ENCODE measurements at places on chromosomes 2 and 18. TPM values are rescaled to one million over a fixed set of nuclear protein-coding genes. Genes with fewer than 3 reads are reported as not detected.

Gene TMEM17
- total RNA-seq: 2.6 TPM

Gene TEX44
- total RNA-seq: not detected

Gene FAP
- total RNA-seq: 38.1 TPM

Gene CPO
- not detected for total RNA-seq

Gene PTH2R
- total RNA-seq: not detected

Gene BOK
- total RNA-seq: 47.5 TPM

Gene TWIST2
- 6.3 TPM for total RNA-seq

Gene CD8B
- total RNA-seq: not detected

Gene CEP192
- total RNA-seq: 22.9 TPM

Gene C2orf66
- 0.27 TPM for total RNA-seq

Gene C2orf74
- 10.3 TPM for total RNA-seq

Gene TFPI
- 325 TPM for total RNA-seq

Gene EFR3B
- 1.0 TPM for total RNA-seq

Gene DPYSL5
- total RNA-seq: not detected

Gene BUB1
- 7.3 TPM for total RNA-seq
